ENCODE measurements at places on chromosomes 2 and 18. TPM values are rescaled to one million over a fixed set of nuclear protein-coding genes. Genes with fewer than 3 reads are reported as not detected.
A peak's percentile ranks its signal among the peaks of the same experiment; 100 is the strongest.

- H3K27me3 ChIP-seq = no peaks in the 10 kb centered on the region
- H3K4me3 ChIP-seq = no peak overlapping the region
- peak; percentile 92 for DNase-seq
- peaks cover 22% of the 10 kb centered on the region for H3K4me1 ChIP-seq
- peak overlapping the region; percentile 10 for H3K27ac ChIP-seq
- H3K36me3 ChIP-seq = no peaks in the 10 kb centered on the region
Measured at GRCh38 chr18:11857177-11857887, 6.1 kb downstream of the CHMP1B start.

GRCh38 chr18:59690186-59690982 lies 6.8 kb downstream of the CCBE1 start:
- no peak overlapping the region for H3K27ac ChIP-seq
- no peak for DNase-seq
- no peak overlapping the region for H3K4me3 ChIP-seq
- H3K4me1 ChIP-seq = peaks cover under 1% of the 10 kb centered on the region
- no peaks in the 10 kb centered on the region for H3K27me3 ChIP-seq

GRCh38 chr2:36478999-36479398 lies 119.0 kb downstream of the FEZ2 start:
- no peak for DNase-seq
- peaks cover 45% of the 10 kb centered on the region for H3K36me3 ChIP-seq
- no peak overlapping the region for H3K4me3 ChIP-seq
- H3K27me3 ChIP-seq = no peaks in the 10 kb centered on the region
- H3K4me1 ChIP-seq = peaks cover 18% of the 10 kb centered on the region

DNA sequence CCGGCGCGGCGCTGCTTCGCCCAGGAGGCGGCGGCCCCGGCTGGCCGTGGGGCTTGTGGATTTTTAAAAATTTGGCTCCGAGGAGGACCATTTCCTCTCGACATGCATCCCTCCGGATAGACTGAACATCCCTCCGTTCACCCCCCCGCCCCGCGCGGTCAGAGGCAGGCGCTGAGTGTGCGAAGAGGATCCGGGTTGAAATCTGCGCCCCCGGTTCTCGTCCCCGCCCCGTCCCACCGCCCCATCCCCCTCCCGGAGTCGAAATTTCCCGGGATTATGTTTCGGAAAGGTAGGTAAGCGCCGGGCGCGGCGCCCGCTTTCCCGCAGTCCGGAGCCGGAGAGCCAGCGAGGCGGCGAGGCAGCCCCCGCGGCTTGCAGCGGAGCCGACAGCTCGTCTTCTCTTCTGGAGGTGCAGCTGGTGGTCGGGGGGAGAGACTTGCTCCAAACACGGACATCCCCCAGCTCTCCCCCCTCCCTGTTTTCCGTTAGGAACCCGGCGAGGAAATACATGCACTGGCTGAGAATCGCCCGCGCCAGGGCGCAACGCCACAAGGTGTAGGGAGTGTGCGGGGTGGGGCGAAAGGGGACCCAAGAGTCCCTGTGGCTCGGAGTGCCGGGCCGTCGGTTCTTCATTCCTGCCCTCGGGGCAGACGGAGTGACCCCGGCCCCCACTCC lies at the start of gene PRKCE:
PRKCE (plus strand) TSS at position 261 of the 675 bp plus-strand sequence.
- H3K27ac ChIP-seq = peak within 1 kb of the TSS; percentile 100
- no peaks in the 10 kb centered on the region for H3K27me3 ChIP-seq
- no peaks in the 10 kb centered on the region for H3K36me3 ChIP-seq
- peaks cover 33% of the 10 kb centered on the region for H3K4me1 ChIP-seq
- peak within 1 kb of the TSS; percentile 97 for H3K4me3 ChIP-seq

GRCh38 chr2:119236796-119237195 lies 13.2 kb downstream of the STEAP3 start:
- H3K4me3 ChIP-seq = no peak overlapping the region
- no peaks in the 10 kb centered on the region for H3K36me3 ChIP-seq
- DNase-seq = no peak
- H3K27me3 ChIP-seq = no peaks in the 10 kb centered on the region
- peaks cover 13% of the 10 kb centered on the region for H3K4me1 ChIP-seq

DNA sequence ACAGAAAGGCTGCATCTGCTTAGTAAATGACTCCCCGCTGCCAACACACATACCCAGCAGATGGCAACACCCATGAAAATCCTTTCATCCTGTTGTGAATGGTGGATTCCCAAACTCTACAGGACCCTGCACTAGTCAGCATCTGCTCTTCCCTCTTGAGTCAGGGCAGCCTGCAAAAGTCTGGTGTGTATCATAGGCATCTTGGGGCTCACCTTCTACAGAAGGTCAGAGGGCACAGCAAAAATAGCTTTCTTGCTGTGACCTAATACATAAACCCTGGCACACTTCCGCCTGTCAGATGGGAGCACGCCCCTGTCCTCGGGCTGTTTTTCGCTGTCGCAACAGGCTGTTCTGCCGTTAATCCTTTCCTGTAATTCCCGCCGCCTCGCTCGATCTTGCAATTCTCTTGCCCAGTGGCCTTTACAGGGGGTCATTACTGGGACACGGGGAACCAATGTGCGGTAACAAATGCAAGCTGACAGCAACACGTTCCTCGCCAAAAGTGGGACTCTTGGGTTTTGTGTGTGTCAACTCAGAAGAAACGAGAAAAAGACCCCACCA lies 19.9 kb upstream of the SCYGR1 start:
- no peak overlapping the region for H3K27ac ChIP-seq
- H3K27me3 ChIP-seq = no peaks in the 10 kb centered on the region
- H3K4me3 ChIP-seq = no peak overlapping the region
- H3K4me1 ChIP-seq = peaks cover 18% of the 10 kb centered on the region
- no peaks in the 10 kb centered on the region for H3K36me3 ChIP-seq

- no peak overlapping the region for H3K4me3 ChIP-seq
- H3K4me1 ChIP-seq = no peaks in the 10 kb centered on the region
- H3K27me3 ChIP-seq = no peaks in the 10 kb centered on the region
- DNase-seq = no peak
- no peak overlapping the region for H3K27ac ChIP-seq
Measured at GRCh38 chr2:210356944-210357343, 42.0 kb upstream of the MYL1 start.

DNA sequence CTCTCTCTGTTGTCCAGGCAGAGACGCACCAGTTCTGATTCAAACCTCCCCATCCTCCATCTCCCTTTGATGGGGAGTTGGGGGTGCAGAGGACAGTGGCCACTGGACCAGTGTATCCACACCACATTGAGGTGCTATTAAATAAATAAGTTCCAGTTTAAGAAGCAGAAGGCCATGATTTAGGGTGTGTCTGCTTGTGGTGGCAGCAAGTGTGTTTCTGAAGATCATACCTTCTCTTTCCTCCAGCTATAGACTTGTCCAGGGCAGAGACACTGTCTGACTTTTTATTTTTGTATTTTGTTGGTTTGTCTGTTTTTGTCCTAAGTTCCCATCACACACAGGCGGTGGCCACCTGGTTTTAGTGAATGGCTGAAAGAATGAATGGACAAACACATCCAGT lies 16.5 kb upstream of the INO80C start:
- no peaks in the 10 kb centered on the region for H3K27me3 ChIP-seq
- H3K4me3 ChIP-seq = no peak overlapping the region
- no peaks in the 10 kb centered on the region for H3K36me3 ChIP-seq
- peaks cover 13% of the 10 kb centered on the region for H3K4me1 ChIP-seq

Gene SKA1
- 0.74 TPM for total RNA-seq

- H3K4me3 ChIP-seq = no peak overlapping the region
- H3K27ac ChIP-seq = no peak overlapping the region
- H3K27me3 ChIP-seq = no peaks in the 10 kb centered on the region
- H3K4me1 ChIP-seq = peaks cover 18% of the 10 kb centered on the region
- no peaks in the 10 kb centered on the region for H3K36me3 ChIP-seq
Measured at GRCh38 chr18:57754577-57755338, 48.4 kb downstream of the ATP8B1 start.

Gene TRABD2A
- 5.4 TPM for total RNA-seq
